H1 (cell line): ENCODE measurements at places on chromosomes 5 and 9. TPM values are rescaled to one million over a fixed set of nuclear protein-coding genes. Genes with fewer than 3 reads are reported as not detected.
A peak's percentile ranks its signal among the peaks of the same experiment; 100 is the strongest.

Gene NIPAL4
- polyA plus RNA-seq, result 0.06 and 0.09 TPM in 2 replicates

Gene WDR41
- polyA plus RNA-seq, result 11.4 and 16.4 TPM in 2 replicates

Gene KIAA1958
- polyA plus RNA-seq, result 11.4 and 13.1 TPM in 2 replicates

Gene KLHL9
- 4.2 and 4.9 TPM in 2 replicates for polyA plus RNA-seq

Gene PCDHA9
- 0.12 and 0.17 TPM in 2 replicates for polyA plus RNA-seq

Gene CCDC192
- not detected in 2 replicates for polyA plus RNA-seq

Gene DRD1
- 0.03 and 0.05 TPM in 2 replicates for polyA plus RNA-seq

Gene CYSRT1
- 6.5 and 7.6 TPM in 2 replicates for polyA plus RNA-seq

- DNase-seq, result no peak
These were observed 6.7 kb downstream of the RNF44 start for GRCh38 chr5:176530393-176530982.

DNA sequence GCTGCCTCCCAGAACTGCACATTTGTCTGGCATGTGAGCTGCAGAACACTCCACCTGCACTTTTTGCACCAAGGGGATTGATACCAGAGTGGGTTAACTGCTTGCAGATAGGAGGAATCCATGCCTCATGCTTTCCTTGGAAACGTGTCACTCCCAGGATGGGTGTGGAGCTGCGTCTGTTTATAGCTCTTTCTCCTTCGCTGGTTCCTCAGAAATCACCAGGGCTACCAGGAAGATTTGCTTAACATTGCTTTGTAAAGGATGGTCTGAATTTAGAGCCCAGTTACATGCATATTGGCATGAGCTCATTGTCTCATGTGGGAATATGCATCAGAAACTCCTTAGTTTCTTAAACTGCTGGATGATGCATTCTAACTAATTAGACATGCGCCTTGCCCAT is 234.6 kb downstream of the GADD45G start:
- no peak for DNase-seq

- no peak for DNase-seq
These were observed 332.2 kb downstream of the TMEM167A start for GRCh38 chr5:82745016-82745415.

DNA sequence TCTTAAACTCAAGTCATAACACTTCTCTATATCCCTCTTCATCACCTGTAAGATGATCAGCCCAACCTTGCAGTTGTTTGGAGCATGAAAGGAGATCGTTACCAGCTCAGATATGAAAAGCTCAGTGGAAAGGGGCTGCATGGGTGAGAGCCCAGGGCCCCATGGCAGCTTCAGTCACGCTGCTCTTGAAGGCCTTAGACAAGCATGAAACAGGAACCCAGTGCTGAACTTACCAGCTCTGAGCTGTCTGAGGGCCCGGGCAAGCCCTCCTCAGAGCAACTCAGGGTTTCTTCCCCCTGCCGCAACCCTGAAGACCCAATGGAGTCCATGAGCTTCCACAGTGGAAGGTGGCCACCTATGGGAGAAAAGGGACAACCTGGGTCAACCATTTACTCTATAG is 3.3 kb downstream of the HK3 start:
- no peak for DNase-seq

- DNase-seq, result no peak
These were observed 15.9 kb downstream of the EBF1 start for GRCh38 chr5:159083548-159084452.

DNA sequence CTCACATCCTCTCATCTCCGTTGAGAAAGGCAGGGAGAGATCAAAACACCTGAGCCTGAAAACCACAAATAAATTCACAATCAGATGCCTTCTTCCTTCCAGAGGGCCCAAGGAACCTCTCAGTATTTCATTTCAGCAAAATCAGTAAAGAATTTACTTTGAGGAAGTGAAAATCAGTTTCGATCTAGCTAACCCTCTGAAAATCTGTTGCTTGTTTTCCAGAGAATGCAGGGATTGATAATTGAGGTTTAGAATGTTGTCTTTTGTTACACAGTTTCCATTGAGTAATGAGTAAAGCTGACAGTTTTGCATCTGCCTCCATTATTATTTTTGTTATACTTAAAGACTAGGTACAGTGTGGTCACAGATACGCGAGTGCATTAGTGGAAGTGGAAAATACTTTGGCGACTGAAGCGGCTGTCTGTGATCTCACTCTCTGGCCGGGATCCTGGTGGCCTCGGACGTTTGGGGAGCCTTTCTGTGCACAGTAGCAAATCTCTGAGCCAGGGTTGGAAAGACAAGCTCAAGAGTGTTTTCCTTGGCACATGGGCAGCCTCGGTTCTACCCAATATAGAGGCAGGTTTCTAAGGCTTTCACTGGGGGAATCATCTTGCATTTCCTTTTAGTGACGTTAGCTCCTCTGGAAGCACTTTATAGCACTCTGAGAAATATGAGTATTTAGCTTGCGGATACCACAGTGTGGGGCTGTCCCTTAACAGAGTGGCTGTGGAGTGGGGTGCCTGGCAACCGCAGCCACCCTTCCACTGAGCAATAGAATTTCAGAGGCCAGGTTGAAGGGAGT is 32.2 kb upstream of the ANGPTL2 start:
- DNase-seq, result peak; percentile 33

DNA sequence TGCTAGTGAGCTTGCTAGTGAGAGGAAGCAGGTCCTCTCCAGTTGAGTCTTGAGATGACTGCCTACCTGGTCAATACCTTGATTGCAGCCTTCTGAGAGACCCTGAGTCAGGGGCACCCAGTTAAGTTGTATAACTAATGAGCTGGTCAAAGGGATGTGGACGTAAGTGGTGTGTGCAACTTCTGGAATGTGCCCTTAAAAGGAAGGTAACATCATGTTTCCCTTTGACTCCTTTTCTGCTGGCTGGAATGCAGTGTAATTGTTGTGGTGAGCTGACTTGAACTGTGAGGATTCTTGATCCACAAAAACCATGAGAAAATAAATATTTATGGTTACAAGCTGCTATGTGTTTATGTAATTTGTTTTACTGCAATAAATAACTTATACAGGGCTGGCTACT is 2.4 kb upstream of the SNX2 start:
- DNase-seq, result no peak

DNA sequence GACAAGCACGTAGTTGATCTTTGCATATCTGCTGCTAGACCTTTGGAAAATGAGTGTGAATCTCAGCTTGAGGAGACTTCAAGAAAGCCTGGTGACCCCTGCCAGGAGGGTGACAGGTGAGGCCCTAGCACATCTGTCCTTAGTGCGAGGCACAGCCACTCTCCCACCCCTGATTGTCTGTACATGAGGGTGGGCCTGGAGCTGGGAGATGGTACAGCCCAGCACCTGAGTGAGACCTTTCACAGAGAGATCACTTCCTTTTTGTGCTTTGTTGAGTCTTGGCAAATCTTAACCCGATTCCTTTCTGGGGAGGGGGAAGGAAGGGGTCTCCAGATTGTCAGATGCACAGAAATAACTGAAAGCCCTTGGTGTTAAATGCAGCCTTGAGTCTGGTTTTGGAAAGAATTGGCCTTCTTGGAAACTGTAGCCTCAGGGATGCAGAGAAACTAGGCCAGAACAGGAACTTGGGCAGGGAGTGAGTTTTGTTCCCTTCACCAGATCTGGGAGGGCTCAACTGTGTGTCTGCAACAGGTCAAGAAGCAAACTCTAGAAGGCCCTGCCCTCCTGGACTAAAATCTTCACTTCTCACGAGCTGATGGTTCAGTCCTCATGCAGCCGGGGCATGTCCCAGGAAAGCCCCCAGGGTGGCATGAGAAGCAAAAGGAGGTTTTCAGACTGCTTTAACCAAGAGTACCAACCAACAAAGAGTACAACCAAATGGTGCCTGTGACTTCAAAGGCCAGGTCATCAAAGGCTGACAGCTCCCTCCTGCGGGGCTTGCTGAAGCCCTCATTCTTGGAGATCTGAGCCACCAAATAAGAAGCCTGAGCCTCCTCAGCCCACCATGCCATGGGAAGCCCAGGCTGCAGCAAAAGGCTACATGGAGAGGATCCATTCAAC is 20.8 kb upstream of the SEMA4D start:
- DNase-seq, result no peak

- no peak for DNase-seq
These were observed 186.8 kb downstream of the TMEM161B start for GRCh38 chr5:88081877-88082276.

- DNase-seq, result no peak
These were observed 66.3 kb downstream of the RCL1 start for GRCh38 chr9:4859035-4859434.

DNA sequence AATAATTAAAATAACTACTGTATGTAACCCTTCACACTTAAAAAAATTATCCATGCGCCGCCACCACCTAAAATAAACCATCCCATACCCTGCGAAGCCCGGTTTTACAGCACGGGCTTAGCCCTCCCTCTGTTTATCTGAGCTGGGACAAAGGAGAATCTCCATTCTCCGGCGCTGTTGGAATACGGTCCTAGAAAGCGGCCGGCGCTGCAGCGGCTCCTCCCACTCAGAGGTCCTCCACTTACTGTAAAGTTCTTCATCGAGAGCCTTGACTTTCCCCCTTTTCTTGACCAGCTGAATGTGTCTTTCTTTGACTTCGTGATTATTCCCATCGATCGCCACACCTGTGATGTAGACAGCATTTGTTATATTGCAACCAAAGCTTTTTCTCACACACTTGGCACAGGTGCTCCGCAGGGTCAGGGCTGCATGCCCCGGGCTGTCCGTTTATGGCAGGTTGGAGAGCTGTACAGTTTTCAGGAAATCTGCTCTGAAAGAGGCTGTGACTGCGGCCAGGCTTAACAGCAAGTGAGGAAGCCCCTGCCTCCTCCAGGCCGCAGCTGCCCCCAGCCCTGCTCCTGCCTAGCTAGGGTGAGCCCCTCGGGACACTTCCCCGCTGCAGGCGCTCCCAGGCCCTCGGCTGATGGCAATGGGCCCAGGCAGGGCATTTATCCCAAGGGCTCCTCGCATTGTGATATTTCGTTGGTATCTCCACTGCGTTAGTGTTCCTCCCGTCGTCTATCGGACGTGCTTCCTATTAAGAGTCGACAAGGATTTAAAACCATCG is 16.7 kb downstream of the GFPT2 start:
- no peak for DNase-seq

- no peak for DNase-seq
These were observed 6.3 kb upstream of the UGCG start for GRCh38 chr9:111890334-111890733.

- no peak for DNase-seq
These were observed 25.3 kb downstream of the LRRTM2 start for GRCh38 chr5:138849882-138850281.
